ENCODE measurements at places on chromosomes 5 and 9.
A peak's percentile ranks its signal among the peaks of the same experiment; 100 is the strongest.

GRCh38 chr9:128218518-128219389 is 15.6 kb downstream of the DNM1 start:
- DNase-seq, result peak; percentile 97

- DNase-seq, result peak; percentile 23
Observed at GRCh38 chr5:163460562-163461171, at the start of gene HMMR. HMMR (plus strand) TSS chr5:163460632; CDS start chr5:163460693, 61 bp downstream.

DNA sequence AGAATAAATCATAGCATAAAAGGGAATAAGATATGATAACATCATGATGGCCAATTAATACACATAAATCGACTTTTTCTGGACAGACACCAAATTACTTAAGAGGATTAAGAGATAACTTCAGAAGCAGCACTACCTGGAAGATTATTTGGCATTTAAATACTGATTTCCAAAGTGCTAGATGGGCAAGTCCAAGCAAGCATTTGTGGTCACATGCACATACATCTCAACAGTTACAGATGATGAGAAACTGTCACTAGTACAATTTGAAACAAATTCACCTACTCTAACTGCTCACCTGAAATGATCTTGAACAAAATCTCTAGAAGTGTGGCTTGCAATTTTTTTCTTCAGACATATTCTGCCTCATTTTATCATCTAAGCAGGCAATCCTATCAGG is 26.8 kb upstream of the RASGEF1C start:
- no peak for DNase-seq

GRCh38 chr9:97769208-97769607 is 72.1 kb upstream of the XPA start:
- no peak for DNase-seq

DNA sequence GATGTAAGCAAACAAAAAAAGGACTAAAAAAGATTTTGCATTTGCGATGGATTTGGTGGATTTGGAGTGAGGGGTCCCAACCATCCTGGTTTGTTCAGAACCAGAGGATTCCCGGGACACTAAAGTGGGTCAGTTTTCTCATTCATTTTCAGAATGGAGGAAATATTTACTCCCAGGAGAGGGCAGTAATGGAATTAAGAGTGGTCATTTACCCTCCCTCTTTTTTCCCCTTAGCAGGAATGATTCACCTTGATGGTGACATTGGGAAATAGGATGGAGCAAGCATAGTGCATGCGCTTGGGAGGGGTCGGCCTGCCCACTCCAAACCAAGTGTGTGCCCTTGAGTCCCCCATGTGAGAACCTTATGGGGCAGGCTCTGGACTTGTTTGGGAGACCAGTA is 164.2 kb upstream of the PUM3 start:
- DNase-seq, result no peak

DNA sequence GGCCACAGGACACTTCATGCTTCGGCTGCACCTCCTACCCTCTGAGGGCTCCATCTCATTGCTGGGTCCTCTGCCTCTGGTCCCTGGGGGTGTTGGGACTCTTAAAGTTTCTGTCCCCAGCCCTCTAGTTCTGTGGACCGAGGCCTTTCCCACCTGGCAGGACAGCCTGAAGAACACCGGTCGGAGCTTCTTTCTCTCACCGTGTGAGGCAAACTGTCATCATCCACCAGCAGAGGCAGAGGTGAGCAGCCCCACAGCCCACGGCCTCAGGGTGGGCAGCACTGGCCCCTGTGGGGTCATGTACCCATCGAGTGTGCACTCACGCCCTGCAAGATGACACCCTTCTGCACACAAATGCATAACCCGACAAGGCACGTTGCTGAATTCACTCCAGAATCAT is 49.9 kb downstream of the IRX2 start:
- no peak for DNase-seq

DNA sequence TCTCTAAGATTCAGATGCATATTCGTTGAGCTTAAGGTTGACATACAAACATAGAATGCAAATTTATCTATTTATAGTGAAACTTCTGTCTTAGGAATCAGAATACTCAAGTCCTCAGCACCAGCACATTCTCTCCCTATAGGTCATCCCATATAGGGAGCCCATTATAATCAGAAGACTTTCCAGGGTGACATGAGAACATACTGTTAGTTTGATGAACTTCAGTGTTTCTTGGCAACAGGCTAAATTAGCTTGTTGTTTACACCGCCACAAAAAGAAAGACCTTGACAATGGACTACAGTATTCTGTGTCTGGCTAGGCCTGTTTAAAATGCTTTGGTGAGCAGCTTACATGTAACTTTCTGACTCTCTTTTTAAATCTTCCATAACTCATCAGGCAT is 104.2 kb downstream of the TAF11L14 start:
- DNase-seq, result no peak

- no peak for DNase-seq
Observed at GRCh38 chr5:22465177-22465576, 388.0 kb downstream of the CDH12 start.

DNA sequence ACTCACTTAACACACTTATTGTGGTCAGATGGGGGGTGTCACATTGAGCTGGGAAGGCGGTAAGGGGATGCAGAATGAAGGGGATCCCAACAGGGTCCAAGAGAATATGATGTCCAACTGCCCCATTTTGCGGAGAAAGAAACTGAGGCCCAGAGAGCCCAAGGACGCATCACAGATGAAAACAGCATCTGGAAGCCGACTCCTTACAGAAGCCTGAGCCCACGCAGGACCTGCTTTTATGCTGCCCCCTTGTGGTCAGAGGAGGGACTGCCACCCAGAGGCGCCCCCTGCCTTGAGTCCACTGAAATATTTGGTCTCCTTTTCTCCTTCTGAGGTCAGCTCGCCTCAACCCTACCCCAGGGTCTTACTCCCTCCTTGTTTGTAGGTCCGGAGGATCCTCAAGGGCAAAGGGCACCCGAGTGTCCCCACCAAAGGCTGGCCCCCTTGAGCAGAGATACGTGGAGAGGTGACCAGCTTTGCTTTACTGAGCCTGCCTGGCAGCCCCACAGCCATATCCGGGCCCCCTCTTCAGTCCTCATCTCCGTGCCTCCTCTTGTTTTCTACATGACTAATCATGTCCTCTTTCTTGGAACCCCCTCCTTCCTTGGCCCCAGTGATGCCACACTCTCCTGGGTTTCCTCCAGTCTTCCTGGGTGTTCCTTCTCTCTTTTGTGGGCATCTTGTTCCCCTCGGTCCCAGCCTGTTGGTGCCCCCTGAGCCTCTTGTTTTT is 30.0 kb upstream of the TTLL11 start:
- peak; percentile 70 for DNase-seq

GRCh38 chr5:40233268-40233667 is 446.4 kb upstream of the PTGER4 start:
- no peak for DNase-seq

Measured in activated CD4-positive, alpha-beta T cell treated with anti-CD3 and anti-CD28 coated beads, Interleukin-2, Interleukin-4, amounts not matched to agents 100 ng/mL and 50 ng/mL, durations not matched to agents 16 hours and 8 hours (primary cell).